Activated naive CD8-positive, alpha-beta T cell treated with anti-CD3 and anti-CD28 coated beads for 36 hours (primary cell): ENCODE measurements at places on chromosomes 5 and 9.
A peak's percentile ranks its signal among the peaks of the same experiment; 100 is the strongest.

DNA sequence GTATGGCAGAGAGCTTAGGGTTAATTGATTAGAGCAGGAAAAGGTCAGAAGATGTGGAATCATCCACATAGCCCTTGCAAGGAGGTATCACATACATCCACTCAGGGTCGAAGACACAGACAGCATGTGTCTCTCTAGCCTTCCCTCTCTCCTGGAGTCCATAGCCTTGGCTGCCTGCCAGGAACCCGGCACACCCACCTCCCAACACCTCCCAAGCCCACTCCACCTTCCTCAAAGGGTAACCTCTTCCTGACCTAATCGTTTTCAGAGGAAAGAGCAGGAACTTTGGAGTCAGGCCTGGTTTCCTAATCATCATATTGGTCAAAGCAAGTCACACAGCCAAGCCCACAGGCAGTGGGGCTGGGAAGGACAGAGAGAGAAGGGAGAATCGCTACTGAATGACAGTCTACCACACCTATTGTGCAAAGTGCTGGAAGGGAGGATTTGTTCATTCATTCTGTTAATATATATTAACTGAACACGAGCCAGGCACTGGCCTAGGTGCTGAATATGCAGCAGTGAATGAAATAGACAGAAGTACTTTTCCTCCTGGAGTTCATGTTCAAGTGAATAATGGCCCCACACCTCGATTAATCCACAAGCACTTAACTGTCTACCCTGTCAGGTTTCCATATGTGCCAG lies 107.8 kb downstream of the KCNIP1 start:
- no peak for DNase-seq

- DNase-seq: no peak
These were observed 189.8 kb downstream of the PCSK1 start for GRCh38 chr5:96243203-96243602.

DNA sequence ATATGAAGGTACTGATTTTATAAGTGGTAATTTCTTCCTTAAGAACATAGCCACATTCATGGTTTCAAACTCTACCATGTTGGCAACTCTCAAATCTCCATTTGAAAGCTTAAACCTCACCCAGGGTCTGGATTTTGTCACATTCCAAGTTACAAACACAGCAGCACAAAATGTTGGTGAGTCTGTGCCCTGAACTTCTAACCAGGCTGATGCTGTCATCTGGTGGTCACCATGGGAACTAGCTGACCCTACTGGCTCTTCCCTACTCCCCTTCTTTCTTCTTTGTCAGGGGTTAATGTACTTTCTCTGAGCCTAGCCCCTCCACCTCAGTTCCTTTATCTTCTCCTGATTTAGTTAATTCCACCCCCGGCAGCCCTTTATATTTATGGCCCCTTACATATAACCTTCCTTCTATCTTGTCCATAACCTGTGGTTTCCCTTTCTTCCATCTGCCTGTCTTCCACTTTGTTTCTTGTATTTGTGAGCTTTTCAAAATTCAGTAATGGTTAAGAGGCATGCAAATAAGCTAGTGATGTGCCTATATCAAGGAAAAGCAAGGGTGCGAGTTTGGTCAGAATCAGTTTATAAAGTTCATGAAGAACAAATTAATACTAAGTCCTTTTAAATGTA lies 35.9 kb downstream of the TGFBR1 start:
- peak; percentile 33 for DNase-seq

DNA sequence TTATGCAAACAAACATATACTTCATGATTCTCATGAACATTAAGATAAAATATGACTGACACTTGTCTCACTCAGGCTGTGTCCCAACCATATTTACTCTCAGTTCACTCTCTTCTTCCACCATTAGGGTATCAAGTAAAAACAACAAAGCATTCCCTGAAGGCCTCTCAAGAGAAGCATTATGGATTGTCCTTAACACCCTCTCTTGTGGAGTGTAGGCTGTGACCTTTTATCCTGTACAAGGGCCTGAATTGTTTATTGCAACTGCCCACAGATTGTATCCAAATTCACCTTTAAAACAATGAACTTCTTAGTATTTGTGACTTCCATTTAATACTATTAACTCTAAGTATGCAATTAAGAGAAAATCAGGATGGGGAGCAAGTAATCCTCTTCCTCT lies 78.1 kb downstream of the RICTOR start:
- no peak for DNase-seq

DNA sequence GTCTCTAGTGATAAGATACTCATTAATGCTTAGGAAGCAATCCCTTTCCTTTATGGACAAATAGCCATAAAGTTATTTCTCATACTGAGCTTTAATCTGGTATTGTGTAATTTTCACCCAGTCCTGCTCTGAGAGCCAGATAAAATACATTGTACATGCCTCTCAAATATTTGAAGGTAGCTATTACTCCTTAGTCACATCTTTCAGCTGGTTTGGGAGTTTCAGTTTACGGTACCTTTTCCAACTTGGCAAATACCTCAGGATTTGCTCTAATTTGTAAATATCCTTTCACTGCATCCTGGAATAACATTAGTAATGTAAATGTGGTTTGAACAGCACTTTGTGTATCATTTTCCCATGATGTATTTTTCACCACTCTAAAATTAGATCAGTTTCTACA lies 47.4 kb downstream of the ABHD17B start:
- no peak for DNase-seq

GRCh38 chr5:152358861-152359568 lies 46.1 kb downstream of the NMUR2 start:
- no peak for DNase-seq

DNA sequence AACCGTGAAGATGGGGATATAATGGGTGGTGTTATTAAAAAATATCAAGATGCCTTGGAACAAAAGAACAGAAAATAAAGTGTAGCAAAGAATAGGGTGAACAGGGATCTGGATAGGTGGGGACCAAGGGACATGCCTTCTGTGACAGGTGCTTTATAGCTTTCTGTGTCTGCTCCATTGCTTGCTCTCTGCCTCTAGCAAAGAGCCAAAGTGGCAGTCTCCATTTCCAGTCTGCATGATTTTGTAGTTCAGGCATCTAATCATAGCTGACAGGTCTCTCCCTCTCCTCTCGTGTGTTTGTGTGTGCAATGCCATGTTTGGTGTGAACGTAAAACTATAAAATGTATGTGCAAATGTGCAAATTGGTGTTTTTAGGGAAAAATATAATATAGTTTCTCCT lies 35.0 kb downstream of the LRRTM2 start:
- DNase-seq: no peak

GRCh38 chr9:114271556-114272510 lies 51.1 kb upstream of the ORM1 start:
- DNase-seq: no peak

- no peak for DNase-seq
These were observed 10.4 kb upstream of the CXCL14 start for GRCh38 chr5:135589152-135589551.

GRCh38 chr5:169351721-169352120 lies 50.8 kb upstream of the SLIT3 start:
- DNase-seq: no peak

DNA sequence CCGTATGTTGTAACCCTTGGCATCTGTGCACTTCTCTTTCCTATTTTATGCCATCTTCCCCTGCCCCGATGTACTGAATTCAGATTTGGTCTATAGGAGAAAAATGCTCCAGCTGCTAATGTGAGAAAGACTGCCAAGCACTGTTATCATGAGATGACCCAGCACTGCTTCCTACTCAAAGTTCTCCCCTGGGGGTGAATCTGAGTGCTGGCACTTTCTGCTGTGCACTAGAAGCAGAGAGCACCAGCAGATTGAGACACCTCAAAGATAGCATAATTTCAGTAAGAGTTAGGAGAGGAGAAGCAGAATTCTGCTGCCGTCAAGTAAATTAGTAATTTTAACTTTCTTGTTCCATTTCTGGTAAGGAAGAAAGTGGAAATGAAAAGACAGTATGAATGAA lies 92.8 kb upstream of the ACOT12 start:
- no peak for DNase-seq

DNA sequence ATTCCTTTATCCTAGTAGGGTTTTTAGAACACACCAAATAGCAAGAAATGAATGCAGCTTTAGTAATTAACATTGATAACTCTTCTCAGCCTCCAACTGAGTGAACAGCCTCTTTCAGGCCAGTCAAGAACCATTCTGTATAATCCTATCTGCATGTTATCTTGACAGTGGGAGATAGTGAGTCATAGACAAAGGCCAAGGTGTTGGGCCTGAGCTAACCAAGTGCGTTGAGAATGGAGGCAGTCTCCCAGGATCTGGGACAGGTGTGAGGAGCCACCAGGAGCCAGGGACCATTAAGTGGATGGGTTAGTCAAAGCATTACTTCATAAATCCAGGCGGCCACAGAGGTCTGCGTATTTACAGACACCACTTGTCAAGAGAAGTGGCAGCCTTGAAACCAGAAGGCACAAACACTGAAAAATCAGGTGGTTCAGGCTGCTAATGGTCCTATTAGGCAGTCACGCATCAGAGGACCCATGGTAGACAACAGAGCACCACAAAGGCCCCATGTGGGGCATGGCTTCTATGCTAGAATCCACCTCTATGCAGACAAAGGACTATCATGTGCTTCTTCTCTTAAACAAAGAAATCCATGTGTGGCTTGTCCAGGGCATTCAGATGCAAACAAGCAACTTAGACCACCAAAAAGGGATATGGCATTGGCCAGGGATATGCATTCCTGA lies 409.7 kb upstream of the PIK3R1 start:
- no peak for DNase-seq

DNA sequence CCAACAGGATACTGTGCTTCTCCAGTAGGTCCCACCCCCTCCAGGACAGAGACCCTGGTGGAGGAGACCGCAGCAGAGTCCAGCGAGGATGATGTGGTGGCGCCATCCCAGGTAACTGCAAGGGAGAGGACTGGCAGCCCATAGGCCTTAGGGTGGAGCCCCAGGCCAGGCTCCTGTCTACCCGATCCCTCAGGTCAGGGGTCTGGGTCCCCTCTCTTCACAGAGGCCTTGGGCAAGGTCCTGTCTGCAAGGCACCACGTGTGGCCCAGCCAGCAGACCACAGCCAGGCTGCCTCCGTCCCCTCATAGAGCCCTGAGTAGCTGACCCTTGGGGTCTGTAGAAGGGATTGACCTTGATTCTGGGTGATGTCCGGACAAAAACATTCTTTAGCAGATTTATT lies 20.0 kb downstream of the CD74 start:
- DNase-seq: no peak

DNA sequence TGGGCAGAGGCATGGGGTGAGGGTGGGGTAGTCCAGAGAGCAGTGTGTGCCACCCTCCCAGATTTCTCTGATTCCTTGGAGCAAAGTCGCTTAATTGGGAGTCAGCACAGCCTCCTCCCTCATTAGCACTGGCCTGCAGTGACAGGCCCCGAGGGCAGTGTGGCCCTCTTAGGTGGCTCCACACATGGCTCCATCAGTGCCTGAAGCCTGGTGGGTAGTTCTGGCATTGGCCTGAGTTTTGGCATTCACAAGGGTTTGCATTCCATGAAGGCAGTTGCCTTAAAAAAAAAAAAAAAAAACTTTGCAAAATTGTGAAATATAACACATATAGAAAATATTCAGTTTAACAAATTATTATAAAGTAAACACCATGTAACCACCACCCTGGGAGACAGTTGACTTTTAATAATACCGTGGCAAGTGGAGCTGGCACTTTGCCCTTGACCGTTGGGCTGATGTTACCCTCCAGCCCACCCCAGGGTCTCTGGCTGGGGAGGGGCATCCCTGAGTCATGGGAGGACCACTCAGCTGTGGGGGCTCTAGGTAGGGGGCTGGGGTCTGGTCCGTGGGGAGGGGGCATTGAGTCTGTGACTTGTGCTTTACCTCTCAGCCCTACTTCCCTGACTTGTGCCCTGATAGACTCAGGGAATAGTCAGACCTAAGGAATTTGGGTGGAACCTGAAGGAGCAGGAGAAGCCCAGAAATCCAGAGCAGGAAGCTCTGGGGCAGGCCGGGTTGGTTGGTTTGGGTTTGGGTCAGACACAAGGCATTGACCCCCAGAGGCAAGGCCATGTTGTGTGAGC lies 51.3 kb upstream of the PITX1 start:
- no peak for DNase-seq

GRCh38 chr5:152271420-152271819 lies 133.7 kb downstream of the NMUR2 start:
- no peak for DNase-seq

GRCh38 chr5:112757468-112758208 lies 20.0 kb downstream of the APC start:
- DNase-seq: no peak

- DNase-seq: no peak
These were observed 267.8 kb downstream of the MAT2B start for GRCh38 chr5:163773226-163773625.

- no peak for DNase-seq
These were observed 220.3 kb downstream of the COX7C start for GRCh38 chr5:86838083-86838482.

DNA sequence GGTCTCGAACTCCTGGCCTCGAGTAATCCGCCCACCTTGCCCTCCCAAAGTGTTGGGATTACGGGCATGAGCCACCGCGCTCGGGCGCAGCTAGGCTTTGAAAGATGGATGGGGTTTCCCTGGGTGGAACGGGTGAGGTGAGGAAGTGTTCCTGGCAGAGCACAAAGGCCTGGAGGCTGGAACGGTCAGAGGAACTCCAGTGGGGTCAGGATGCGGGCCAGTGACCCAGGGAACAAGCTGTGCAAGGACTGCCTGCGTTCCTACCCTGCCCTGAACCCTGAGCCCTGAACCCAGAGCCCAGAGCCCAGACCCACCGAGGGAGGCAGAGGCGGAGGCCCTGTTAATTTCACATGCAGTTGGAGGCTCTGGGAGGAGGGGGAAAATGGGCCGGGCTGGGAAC lies 23.4 kb downstream of the NCS1 start:
- DNase-seq: no peak

- DNase-seq: no peak
These were observed 82.1 kb downstream of the PIK3R1 start for GRCh38 chr5:68297656-68298055.

GRCh38 chr9:34332076-34332964 lies 3.0 kb downstream of the NUDT2 start:
- no peak for DNase-seq

DNA sequence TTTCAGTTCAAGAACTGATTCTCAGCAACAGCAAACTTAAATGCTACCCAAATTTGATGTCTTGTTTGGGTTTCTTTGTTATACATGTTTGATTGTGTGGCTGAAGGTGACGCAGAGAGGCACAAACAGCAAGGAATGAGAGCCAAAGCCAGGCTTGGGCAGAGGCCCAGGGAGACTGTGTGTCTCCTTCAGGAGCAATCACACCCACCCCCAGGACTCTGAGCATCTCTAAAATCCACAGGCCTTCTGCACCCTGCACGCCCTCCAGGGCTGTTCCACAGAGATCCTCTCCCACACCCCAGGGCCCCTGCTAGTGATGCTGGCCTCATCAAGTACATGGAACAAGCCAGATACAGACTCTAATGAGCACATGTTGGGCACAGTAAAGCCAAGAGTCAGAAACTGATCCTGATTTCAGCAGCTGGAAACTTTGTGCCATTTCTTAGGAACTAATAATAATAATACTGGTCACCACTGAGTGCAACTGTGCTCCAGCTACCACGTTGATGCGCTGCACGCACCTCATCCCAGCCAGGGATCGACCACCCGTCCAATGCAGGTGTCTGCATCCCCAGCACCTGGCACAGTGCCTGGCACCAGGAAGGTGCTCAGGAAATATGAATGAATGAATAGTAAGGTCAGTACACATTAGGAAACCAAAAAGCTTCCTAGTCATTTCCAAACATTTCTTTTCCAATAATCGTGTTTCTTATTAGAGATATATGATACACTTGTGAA lies 54.6 kb upstream of the TCF7 start:
- no peak for DNase-seq
